ENCODE measurements at places on chromosomes 12 and 14.
A peak's percentile ranks its signal among the peaks of the same experiment; 100 is the strongest.

- DNase-seq, result no peak
These were observed 259.0 kb downstream of the CCDC59 start for GRCh38 chr12:82099216-82099615.

GRCh38 chr14:34059037-34059924 is 108.4 kb upstream of the EGLN3 start:
- DNase-seq, result no peak

DNA sequence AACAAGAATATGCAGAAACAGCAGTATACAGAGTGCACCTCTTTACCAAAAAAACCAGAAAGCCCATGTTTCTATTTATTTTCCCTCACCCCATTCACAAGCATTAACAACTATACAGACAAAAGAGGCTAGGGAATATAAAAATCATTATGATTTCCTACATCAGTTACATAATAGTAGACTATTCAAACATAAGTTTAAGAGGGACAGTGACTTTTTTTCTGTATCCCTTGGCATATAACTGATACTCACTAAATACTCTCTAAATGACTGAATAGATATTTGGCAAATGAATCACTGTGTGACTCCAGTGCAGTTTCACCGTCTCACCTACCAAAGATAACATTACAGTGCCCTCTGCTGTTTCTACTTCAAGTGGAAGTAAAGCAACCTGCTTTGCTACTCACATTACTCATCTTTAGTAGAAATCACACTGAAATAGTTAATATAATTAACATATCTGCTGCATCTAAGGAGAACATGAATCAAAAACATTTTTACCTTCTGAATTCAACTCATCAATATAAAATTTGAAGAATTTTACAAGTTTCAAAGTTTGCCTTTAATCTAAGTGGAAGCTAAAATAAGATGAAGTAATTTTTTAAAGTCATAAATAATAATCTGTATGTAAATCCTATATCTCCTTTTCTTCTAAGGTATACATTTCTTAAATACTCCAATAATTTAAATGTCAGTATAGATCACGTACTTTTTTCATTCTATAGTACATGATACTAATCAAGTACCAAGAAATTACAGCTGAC is 103.8 kb downstream of the OSBPL8 start:
- peak; percentile 68 for DNase-seq

GRCh38 chr12:110345176-110345661 is 58.3 kb downstream of the ANAPC7 start:
- DNase-seq, result no peak

DNA sequence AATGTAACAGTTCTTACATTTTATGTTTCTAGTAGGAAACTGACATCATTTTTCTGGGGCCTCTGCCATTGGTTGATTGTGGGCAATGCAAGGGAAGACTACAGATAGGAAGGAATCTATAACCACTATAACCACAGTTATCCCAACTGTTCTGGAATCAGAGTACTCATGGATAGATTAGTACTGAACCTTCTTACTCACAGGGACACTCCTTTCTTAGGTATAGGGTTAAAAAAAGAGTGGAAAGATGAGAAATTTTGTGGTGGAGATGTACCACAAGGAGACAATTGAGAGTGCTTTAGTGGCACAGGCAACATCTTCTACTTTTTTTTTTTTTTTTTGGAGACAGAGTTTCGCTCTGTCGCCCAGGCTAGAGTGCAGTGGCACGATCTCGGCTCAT is 21.0 kb downstream of the TMEM116 start:
- DNase-seq, result no peak

DNA sequence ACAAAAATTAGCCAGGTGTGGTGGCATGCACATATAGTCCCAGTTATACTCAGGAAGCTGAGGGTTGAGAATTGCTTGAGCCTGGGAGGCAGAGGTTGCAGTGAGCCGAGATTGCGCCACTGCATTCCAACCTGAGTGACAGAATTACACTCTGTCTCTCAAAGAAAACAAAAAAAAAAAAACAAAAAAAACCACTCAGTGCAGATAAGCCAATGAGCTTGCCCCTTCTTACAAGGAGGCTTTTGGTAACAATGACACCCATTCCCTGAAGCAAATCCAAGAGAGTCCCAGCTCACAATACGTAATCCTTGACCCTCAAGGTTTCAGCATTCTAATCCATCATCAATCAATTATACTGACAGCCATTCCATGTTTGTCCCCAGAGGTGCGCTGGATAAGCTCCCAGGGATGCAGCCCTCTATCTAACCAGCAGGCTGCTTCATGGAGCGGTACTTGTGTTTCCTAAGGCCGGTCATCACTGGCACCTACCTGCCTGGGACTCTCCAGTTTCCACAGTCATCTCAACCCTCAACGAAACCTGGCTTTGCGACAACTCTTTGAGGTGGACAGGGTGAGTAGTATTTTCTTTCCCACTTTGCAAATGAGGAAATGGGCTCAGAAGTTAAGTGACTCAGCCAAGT is 12.4 kb downstream of the GCN1 start:
- no peak for DNase-seq

- no peak for DNase-seq
These were observed 349.4 kb downstream of the NELL2 start for GRCh38 chr12:44526655-44527182.

GRCh38 chr12:8031872-8032241 is 659 bp upstream of the FOXJ2 start:
- no peak for DNase-seq

GRCh38 chr12:120903412-120904196 is 554 bp downstream of the SPPL3 start:
- DNase-seq, result no peak

DNA sequence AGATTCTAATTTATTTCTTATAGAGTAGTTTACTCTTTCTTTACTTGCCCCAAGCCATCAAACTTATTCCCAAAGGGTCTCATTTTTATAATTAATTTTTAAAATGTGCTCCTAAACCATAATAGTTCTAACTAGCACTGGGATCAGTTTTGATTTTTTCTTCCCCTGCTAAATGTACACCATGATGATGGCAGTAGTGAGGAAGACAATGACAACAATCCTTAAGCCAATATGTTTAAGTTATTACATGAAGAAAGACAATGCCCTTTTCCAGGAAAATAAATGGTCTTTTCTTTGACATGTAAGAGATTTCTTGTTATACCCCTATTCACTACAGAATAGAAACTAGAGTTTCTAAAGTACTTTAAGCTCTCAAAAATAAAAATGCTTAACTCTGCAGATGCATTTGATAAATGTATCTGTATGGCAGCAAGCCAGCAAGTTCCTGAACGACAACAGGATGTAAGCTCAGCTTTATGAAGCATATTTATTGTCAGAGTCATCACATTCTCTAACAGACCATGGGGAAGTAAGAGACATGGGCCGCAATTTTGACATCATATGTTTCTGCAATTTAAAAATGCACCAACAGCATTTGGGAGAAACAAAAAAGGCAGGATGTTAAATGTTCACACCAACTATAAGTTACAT is 36.0 kb upstream of the SNX6 start:
- peak; percentile 89 for DNase-seq

DNA sequence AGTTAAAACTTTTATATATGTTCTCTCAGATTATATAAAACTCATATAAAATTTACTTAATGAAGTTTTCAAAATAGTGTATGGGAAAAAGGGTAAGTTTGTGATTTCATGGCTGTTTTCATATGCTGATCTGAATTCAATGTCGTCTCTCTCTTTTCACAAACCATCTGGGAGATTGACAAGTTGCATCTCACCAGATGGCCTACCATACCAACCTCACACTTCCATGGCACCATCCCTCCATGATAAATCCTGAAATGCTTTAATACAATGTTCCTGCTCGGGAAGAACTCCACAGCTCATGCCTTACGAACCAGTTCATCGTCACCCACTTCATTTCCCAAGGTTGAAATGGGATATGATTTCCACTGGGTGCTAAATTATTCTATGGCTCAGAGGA is 22.3 kb downstream of the PTPRO start:
- no peak for DNase-seq

DNA sequence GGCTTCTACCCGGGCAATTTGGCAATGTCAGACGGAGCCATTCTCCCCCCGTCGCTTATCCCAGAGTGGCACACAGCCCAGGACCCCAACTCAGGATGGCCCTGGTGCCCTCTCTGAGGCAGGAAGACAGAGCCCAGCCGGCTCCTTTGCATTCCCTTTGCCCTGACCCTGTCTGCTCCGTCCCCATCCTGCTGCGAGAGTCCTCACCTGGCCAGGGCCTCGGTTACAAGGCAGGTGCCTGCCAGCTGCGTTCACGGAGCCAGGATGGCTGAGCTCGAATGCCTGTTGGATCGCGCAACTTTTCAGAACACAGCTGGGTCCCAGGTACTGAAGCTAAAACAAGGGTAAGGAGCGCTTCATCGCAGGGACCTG is 18.6 kb downstream of the LRTM2 start:
- no peak for DNase-seq

DNA sequence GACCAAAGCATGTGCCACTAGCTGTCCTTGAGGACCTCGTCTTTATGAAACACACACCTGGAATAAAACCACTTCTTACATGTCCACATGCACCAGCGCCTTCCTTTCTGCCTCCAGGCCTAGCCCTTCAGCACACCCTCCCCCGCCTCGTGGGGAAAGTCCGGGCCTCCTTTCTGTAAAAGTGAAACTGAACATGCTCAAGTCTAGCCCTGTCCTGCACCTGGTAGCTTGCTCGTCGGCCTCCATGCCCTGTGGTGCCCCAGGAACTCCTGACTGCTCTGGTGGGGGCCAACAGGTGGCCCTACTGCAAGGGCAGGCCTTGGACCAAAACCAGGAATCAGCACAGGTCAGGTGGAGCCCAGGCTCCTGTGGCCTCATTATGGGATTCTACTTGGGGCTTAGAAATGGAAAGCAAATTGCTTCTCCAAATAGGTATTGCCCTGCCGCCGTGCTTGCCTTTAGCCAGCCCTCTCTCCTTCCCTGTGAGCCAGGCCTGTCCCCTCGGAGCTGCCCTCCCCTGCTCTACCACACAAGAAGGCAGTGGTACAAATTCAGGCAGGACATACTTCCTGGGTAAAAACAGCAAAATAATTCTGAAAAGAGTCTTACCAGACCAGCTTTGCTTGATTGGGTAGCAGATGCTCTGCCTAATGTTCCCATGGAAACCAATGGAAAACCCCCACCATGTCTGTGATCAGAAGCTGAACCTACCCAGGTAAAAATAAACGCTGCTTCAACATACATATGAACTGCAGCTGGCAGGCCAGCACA is 43.5 kb downstream of the ERH start:
- DNase-seq, result no peak

GRCh38 chr14:74841230-74842207 is 34.4 kb downstream of the PROX2 start:
- DNase-seq, result no peak

GRCh38 chr12:7099290-7099996 is 7.2 kb upstream of the C1R start:
- DNase-seq, result no peak

DNA sequence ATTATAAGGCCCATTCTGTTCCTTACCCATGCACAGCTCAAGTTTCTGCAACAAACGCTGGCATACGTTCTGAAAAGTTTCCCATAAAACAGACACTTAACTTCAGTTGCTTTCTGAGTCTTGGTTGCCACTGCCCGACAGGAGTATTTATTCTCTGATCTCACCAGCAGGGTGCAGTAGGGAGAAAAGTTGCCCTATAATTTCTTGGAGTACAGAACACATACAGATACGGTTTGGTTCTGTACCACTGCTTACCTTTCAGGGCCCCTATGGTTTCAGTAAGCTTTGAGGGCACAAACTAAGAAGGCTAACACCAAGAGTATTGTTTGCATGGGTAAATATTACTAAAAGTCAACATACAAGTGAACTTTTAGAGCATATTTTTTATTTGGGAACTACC is 77.9 kb downstream of the SPATA7 start:
- no peak for DNase-seq

- no peak for DNase-seq
These were observed 647 bp upstream of the SIX1 start for GRCh38 chr14:60649875-60650372.

DNA sequence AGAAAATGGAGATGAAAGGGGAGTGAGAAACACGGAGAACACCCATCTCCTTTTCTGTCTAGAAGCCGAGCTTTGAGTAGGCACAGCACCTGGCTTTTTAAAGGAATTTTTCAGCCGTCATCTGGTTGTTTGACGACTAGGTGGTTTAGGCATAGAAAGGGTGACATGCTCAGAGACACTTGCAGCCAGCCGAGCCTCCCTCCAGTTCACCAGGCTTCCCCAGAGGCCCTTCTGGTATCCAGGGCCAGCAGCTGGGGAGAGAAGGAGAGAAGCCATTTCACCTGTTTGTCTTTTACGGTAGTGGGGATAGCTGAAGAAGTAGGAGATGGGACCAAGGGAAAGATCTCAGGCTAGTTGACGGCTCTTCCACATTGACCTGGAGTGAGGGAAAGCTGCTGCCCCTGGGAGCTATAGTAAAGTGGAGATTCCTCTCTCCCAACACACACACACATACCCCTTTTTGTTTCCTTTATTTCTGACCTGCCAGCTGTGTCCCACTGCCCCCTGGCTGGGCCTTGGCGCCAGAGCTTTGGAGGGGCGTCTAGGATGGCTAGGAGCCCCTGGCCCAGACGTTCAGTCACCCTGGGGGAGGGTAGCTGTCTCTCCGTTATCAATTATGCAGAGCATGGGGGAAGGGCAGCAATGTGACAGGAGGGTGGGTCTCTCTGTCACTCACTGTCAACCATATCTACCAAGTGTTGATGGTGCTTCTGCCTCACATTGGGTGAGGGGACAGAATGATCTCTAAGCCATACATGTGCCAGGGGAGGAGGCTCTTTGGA is 5.5 kb downstream of the MAP3K12 start:
- DNase-seq, result no peak

- DNase-seq, result no peak
These were observed 469 bp downstream of the NGB start for GRCh38 chr14:77270361-77271112.

DNA sequence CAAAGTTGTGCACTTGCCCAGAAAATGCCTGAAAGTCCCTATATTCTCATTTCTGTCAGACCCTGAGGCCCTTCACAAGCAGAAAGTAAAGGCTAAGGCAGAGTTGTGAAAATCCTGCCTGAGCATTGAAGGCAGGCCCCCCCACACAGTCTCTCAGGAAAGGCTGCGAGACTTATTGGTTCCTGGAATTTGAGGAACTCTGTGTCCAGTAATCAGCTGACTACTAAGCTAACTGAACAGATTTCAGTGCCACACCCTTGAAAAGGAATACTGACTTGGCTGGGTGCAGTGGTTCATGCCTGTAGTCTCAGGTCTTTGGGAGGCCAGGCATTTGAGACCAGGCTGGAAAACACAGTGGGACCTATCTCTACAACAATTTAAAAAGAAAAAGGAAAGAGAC is 21.1 kb upstream of the PPP2R5E start:
- no peak for DNase-seq

Data from AG04449 (cell line).